NCI-H1694 treated with DMSO at 0.1 percent for 48 hours (cell line): ENCODE measurements at places on chromosomes 2 and 18.
A peak's percentile ranks its signal among the peaks of the same experiment; 100 is the strongest.

GRCh38 chr2:86050301-86050700, 55.4 kb downstream of the POLR1A start:
- no peak for DNase-seq

GRCh38 chr2:230895536-230896345, 29.3 kb downstream of the GPR55 start:
- no peak for DNase-seq

- no peak for DNase-seq
Observed at GRCh38 chr2:200604571-200605255, 18.9 kb downstream of the AOX1 start.

DNA sequence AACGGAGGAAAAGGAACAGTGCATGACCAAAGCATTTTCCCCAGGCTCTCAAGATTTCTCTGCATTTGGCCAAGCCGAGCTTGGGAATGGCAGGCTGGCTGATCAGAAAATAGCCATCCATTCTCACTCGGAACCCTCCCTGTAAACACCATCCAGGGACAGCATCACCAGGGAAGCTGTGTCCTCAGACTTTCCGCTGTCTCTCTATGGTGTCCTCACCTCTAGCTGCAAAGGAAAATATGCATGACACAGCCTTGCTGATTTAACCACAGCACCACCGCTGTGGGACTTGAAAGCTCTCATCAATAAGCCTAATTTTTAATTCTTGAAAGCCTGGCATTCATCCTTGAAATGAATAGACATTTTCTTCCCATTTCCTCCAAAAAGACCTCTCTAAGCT, 311.7 kb downstream of the EIPR1 start:
- DNase-seq: no peak

- no peak for DNase-seq
Observed at GRCh38 chr2:239884875-239885274, 140.3 kb downstream of the NDUFA10 start.

GRCh38 chr2:112121682-112122254, 16.4 kb upstream of the FBLN7 start:
- DNase-seq: peak; percentile 44

DNA sequence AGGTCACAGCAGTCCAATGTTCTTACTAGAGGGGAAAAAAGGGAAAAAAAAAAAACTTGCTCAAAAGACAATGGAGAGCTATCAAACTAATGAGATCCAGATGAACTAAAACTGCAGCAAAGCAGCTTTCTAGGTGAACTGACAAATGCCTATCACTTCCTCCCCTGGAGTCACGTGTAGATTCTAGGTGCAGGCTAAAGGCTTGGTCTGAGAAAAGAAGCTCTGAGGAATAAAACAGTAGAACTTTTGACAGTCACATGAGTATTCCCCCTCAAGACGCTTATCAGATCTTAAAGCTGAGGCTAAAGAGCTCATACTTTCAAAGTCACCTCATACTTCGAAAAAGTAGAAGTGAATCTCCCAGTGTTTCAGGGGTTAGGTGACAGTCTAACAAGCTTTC, 42.3 kb downstream of the SMAD2 start:
- no peak for DNase-seq

DNA sequence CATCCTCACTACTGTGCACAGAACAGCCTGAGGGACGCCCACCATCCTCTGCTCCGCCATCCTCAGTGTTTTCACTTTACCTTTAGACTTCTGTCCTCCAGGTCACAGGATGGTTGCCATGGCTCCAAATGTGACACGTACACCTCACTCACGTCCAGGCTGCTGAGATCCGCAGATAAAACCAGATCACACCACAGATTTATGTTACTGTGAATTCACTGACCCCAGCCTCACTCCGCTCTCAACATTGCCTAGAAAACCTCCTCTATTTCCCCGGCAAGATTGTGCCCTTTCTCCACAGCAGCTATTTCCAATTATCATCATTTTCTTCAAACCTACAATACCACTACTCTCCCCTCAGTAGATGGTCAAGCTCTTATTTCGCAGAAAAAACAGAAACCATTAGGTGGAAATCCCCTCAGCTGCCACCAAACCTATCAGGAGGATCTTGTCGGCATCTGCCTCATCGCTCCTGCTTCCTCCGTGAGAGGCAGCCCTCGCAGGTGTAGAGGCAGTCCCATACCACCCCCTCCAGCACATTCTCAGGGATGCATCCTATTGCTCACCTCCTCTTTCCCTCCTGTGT, 49.8 kb upstream of the SLC1A4 start:
- DNase-seq: no peak

DNA sequence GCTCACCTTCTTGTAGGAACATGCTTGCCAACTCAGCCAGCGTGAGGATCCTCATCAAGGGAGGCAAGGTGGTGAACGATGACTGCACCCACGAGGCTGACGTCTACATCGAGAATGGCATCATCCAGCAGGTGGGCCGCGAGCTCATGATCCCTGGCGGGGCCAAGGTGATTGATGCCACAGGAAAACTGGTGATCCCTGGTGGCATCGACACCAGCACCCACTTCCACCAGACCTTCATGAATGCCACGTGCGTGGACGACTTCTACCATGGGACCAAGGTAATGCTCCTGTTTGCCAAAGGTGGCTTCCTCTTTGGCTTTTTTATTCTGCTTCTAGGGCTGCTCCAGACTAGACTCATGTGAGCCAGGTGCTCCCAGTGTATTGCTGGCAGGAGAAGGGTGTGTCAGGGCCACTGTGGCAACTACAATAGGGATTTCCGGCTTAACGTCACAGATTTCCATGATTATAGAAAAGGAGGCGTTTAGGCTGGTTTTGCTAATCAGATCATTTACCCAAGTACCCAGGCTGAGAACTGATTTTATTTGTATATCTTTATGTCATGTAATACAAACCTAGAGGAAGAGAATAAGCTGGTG, 50.6 kb downstream of the DPYSL5 start:
- DNase-seq: no peak

DNA sequence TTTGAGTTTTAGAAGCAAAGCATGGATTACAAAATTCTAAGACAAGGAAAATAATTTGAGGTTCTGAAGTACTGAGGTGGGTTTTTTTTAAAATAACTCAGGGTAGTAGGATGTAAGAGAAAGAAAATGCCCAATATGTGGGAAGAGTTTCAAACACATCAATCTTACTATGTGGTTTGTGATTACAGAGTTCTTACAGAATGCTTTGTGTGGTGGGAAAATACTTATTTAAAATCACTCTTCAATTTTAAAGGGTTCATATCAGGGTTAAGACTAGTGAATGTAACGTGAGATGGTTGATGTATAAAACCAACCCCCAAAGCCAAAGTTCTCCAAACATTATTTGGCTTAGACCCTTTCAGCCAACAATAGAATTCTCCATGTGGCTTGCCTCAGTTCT, 173.5 kb downstream of the UBE2E3 start:
- no peak for DNase-seq

DNA sequence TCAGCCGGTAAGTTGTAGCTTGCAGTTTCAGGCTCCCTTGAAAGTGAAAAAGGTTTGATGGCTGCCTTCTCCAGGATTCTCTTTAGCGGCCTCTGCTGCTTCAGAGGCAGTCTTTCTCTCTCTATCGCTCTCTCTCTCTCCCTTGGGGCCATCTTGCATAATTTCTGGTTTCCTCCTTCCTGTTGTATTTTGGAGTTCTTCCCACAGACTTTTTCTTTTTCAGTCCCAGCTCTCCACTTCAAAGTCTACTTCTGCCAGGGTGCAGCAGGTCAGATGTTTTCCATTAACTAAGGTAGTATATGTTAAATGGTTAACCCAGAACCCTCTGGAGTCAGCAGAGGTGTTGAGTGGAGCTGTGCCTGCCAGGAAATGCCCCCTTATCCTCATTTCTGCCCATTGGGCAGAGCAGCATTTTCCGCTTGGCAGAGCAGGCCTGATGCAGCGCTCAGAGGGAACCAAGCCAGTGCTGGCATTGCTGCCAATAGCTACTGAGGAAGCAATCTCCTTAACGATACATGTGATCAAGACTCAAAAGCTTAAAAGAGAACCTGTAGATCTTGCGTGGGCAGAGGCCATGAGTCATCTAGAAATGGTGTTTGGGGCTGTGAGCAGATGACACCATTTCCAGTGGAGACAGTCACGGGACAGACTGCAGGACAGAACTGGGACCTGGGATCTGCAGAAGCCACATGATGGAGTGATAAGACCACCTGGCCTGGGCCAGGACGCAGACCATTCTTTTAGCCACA, 20.8 kb downstream of the DBI start:
- DNase-seq: peak; percentile 58
